Stimulated activated naive CD4-positive, alpha-beta T cell treated with Interleukin-2 at 50 U/mL for 16 hours (primary cell): ENCODE measurements at places on chromosomes 12 and 14.

DNA sequence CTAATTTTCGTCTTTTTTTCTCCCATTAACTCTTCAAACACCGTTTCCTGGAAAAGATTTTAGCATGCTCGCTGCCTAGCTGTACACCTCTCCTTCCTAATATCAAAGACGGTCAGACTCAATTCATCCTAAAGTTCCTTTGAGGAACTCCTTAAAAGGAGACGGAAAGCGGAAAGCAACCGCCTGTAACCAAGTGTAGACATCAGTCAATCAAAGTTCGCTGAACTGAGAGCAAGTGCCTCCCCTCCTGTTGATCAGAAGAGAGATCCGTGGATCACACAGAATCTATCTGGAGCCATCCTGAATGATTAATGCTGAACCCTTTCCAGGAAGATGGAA lies 412 bp upstream of the TEP1 start:
- no peak for DNase-seq

DNA sequence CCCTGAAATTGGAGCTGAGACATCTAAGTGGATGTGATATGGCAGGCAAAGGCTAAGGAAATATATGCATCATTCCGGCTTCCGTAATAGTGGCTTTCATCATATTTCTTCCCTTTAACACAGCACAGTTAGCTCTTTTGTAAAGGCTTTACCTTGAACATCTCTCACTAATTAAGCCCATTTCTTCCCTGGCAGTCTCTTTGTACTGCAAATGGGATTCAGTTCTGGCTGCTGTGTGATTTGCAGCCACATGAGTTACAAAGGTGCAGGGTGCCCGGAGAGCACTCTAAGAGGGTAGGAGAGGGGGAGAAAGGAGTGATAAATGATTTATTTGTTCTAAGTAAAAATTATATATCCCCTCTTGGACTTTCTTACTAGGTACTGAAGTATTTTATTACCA lies 232.1 kb upstream of the CCDC196 start:
- DNase-seq = no peak

GRCh38 chr14:93804654-93805053 lies 16.4 kb upstream of the PRIMA1 start:
- DNase-seq = no peak

DNA sequence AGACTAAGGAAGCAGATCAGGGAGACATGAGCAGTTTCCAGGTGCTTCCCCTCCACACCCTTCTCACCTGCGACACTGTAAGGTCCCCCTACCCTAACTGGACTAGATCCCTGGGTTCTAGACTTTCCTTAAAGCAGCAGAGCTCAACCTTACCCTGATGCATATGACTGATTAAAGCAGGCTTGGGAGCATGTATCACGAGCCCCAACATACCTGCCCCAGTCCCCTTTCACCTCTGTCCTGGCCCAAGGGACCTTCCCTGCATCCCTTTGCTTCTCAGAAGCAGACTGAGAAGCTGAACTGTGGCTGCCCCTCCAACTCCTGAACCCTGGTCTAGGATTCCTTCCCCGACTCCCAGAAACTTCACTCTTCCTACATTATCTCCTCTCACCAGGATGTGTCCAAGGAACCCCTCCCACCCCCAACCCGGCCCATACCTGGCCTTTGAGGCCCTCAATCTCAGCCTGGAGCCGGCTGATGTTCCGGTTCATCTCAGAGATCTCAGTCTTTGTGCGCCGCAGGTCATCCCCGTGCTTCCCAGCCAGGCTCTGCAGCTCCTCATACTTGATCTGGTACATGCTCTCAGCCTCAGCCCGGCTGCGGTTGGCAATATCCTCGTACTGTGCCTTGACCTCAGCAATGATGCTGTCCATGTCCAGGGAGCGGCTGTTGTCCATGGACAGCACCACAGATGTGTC lies 5.4 kb downstream of the KRT8 start:
- no peak for DNase-seq

DNA sequence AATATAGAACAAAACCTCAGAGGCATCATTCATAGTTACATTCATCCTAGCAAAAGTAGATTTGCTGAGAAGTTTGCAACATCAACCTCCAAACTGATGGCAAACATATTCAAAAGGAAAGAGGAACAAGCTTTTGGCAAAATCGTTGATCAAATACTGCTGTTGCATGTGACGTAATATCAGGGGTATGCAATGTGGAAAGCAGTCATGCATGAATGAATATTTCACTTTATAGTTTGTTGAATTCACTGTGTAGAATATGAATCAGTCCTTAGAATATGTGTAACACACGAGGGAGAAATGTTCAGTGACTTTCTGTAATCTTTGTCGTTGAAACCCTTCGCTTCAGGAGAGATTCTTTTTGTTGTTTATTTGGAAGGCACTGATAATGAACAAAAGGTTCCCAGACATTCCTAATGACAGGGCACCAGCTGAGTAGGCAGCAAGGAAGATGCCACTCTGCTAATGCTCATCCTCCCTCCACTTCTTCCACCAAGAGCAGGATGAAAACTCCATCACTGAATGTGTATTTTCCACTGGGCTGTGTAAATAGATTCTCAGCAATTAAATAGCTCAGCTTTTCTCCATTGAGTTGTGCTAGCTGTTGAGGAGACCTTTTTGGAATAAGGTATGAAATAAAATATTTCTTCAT lies 126.1 kb downstream of the PELI2 start:
- DNase-seq = no peak

GRCh38 chr14:20667957-20668356 lies 16.4 kb upstream of the RNASE4 start:
- DNase-seq = no peak

- DNase-seq = no peak
Observed at GRCh38 chr14:52861403-52861802, 70.0 kb upstream of the GNPNAT1 start.

- DNase-seq = no peak
Observed at GRCh38 chr12:50132505-50133135, 20.6 kb downstream of the COX14 start.

- no peak for DNase-seq
Observed at GRCh38 chr14:105937253-105938054, 411.1 kb downstream of the TMEM121 start.

- no peak for DNase-seq
Observed at GRCh38 chr12:100860611-100861010, 66.0 kb downstream of the ANO4 start.

GRCh38 chr12:11732023-11732422 lies 82.5 kb downstream of the ETV6 start:
- DNase-seq = no peak

DNA sequence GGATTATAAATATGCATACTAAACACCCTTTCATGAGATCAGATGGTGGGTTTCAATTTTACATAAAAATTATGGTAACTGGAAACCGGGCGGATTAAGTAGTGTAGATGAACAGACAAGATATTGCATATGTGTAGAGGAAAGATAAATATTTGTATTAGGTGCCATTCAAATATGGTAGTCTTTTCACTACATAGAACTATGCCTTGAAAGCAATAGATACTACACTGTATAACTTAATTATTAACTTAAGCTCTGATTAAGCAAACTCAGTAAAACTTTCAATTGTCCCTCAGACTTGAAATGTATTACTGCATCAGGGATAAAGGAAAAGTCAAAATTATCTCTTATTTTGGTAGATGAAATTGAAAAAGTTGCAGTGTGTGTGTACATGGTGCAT lies 1.9 kb downstream of the PTPN21 start:
- DNase-seq = no peak

GRCh38 chr14:72651714-72652113 lies 242.2 kb downstream of the DPF3 start:
- no peak for DNase-seq

DNA sequence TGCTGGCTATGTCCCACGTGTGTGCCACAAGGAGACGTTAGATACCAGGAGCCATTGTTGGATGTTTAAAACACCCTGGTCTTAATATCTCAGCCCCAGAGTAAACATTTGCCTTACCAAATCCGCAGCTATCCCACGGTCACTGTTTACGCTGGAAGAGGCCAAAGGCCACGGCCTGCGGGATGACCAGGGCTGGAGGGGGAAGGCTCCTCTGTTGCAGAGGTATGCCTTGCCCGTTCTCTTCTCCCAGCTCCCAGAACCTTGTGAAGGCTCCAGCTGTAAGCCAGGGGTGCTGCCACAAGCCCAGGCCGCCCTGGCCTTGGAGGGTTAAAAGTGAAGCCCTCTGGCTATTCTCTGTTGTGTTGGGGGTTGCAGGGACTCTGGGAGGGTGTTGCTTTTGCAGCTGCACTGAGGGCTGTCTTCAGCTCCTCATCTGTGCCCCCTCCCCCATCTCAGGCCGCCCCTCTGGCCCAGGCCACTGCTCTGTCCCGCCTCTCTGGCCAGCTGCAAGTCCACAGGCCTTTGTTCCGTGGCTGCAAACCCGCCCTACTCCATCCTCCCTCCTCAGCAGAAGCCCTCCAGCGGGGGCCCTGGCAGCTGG lies 2.5 kb downstream of the PLEKHG3 start:
- no peak for DNase-seq

- no peak for DNase-seq
Observed at GRCh38 chr14:39875028-39875427, 442.8 kb upstream of the FBXO33 start.

- no peak for DNase-seq
Observed at GRCh38 chr12:91326058-91327027, 143.7 kb upstream of the DCN start.

GRCh38 chr12:50050410-50051098 lies 6.8 kb upstream of the ASIC1 start:
- no peak for DNase-seq

- no peak for DNase-seq
Observed at GRCh38 chr12:93994721-93995120, 153.7 kb upstream of the PLXNC1 start.

DNA sequence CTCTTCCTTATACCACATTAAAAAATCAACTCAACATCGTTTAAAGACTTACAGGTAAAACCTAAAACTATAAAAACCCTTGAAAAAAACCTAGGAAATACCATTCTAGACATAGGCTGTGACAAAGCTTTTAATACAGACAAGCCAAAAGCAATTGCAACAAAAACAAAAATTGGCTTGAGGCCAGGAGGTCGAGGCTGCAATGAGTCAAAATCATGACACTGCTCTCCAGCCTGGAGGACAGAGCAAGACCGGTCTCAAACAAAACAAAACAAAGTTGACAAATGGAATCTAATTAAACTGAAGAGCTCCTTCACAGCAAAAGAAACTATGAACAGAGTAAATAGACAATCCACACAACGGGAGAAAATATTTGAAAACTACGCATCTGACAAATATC lies 1057.8 kb downstream of the FSCB start:
- DNase-seq = no peak

DNA sequence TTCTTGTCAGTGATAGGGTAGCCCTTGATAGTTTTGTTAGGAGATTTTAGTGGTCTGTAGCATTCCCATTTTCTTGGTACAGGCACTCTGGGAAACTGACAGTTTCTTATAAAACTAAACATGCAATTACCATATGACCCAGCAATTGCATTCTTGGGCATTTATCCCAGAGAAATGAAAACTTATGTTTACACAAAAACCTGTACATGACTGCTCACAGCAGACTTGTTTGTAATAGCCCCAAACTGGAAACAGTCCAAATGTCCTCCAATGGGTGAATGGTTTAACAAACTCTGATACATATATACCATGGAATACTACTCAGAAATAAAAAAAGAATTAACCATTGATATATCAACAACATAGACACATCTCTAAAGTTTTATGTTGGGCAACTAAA lies 75.5 kb downstream of the BORCS5 start:
- DNase-seq = no peak

DNA sequence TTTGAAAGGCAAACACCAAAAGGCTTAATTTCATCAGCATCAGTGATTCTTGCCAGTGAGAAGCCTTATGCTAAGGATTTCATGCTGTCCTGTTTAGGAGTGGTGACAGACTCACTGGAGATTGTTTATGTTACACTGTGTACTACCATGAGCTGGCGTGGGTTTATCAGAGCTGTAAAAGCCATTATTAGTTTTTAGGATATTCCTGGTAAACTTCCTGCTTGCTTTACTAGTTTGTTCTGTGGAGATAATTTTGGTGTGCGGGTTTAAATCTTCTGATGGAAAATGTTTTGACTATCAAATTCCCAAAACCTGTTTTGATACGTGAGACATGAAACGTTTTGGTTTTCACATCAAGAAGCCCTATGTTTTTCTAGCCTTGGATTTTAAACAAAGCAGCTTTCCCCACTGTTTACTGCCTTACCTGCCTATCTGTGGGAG lies 15.2 kb downstream of the PPFIBP1 start:
- DNase-seq = no peak

- DNase-seq = no peak
Observed at GRCh38 chr12:120101617-120102016, 14.9 kb downstream of the RAB35 start.

DNA sequence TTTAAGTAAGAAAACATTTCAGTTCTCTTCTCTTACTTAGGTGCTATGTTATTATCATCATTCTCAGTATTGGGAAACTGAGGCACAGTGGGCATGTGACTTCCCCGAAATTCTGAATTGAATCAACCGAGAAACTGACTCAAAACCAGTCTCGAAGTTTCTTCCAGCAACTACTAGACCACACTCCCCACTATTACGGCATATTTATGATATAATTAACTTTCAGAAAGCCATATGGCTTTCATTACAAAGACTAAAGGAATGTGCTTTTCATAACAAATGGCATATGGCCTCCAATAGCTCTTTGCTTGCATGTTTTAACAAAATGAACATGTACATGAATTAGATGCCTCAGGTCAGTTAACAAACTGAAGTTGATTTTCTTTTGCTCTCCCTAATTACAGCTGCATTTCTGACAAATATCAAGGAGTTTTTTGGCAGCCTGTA lies 182.9 kb upstream of the SLC38A2 start:
- DNase-seq = no peak

GRCh38 chr12:8572507-8572906 lies 31.8 kb upstream of the CLEC4E start:
- DNase-seq = no peak

DNA sequence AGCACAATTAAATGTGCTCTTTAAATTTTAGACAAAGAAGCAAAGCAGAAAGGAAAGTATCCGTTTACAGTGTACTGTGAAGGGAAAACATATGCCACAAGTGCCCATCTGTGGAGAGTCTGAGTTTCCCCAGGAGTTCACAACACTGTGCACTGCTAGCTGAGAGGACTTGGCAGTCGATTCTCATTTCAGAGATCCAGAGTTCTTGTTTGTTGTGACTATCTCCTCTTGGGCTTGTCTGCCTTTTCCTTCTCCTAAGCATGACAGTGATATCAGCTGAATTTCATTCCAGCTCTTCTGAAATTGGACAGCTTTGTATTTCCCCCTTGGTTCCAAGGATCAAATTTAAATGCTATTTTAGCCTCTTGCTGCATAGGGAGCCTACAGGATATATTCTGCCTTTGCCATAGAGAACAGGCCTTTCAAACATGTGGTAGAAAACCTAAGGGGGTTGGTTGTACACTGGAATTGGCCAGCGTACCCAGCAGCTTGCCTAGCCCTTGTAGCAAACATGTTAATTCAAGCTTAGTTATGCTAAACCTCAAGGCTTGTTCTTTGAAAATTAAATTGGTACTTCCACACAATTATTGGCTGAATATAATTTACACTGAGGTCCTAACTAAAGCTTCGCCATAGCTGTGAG lies 259.2 kb upstream of the NOVA1 start:
- DNase-seq = no peak

- DNase-seq = no peak
Observed at GRCh38 chr12:39830852-39831520, 211.4 kb upstream of the ABCD2 start.

DNA sequence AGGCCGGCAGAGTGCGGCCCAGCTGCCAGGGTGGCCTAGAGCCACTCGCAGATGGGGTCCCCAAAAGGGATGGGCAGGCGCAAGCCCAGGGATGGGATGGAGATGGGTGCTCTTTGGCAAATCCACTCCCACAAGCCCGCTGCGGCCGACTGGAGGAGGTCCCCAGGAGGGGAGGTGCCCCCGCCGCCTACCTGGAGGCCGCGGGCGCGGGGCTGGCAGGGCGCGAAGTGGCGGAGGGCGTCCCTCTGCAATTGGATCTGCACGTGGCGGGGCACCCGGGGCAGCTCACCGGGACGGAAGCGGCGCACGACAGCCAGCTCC lies 730 bp downstream of the PPP1R3E start:
- DNase-seq = no peak
